Fibroblast of pulmonary artery (primary cell): ENCODE measurements at places on chromosomes 7 and 10.

DNA sequence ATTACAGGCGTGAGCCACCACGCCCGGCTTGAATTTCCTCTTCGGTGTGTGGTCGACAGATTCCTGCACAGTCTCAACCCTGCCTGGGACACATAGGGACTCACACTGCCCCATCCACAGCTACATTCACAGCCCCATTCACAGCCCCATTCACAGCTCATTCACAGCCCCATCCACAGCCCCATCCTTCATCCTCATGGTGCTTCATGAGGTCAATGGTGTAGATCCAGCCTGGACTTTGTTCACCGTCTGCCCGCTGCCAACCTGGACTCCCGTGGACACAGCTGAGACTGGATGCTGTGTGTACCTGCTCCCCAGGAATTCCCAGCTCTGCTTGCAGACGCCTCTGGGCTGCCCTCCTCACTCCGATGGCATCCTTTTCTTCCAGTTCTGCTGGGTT is 5.2 kb downstream of the IDI2 start:
- no peak for DNase-seq

DNA sequence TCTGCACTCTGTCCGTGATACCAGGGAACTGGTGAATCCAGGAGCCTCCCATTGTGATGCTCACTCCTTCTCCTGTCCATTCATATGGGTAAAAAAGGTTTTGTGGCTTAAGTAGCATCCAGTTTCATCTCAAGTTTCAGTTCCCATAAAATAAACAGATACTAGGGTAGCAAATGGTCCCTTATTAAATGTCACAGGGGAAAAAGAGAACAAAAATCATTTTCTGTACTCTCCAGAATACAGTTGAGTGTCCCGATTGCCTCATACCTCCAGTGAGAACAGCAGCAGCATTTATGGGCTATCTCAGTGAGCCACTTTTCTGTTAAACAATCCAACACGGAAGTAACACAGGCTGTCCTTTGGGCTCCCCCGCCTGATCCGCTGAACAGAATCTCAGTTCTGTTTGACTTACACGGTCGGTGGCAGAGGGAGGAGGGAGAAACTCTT is 179.6 kb downstream of the CELF2 start:
- peak; percentile 18 for DNase-seq

DNA sequence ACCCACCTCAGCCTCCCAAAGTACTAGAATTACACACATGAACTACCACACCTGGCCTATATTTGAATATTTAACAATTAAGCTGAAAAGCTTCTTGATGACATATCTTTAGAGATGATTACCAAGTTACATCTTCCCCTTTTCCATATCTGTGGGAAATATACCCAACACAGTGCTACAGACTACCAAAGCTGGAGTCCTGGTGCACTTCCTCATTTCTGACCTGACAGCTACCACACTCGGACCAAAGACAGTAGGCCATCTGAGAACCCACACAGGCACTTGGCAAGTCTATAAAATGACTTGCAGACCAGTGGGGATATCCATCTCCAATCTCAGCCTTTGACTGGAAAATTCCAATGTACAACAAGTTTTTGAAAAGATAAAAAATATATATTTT is 270.4 kb upstream of the KLF14 start:
- no peak for DNase-seq

DNA sequence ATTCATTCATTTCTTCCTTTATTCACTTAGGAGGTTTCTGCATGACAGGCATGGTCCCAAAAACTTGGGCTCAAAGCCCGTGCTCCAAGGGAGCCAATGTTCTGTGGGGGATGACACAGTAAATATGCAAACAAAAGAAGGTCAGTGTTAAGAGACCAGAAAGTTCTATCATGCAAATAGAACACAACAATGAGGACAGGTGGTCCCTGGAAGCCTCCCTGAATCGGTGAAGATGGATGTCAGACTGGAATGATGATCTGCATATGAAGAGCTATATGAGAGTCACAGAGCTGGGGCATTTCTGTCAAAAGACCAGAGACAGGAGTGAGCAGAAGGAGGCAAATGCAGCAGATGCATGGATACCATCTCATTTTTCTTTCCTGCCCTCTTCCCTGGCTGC is 129.0 kb downstream of the ABCA13 start:
- DNase-seq = no peak

DNA sequence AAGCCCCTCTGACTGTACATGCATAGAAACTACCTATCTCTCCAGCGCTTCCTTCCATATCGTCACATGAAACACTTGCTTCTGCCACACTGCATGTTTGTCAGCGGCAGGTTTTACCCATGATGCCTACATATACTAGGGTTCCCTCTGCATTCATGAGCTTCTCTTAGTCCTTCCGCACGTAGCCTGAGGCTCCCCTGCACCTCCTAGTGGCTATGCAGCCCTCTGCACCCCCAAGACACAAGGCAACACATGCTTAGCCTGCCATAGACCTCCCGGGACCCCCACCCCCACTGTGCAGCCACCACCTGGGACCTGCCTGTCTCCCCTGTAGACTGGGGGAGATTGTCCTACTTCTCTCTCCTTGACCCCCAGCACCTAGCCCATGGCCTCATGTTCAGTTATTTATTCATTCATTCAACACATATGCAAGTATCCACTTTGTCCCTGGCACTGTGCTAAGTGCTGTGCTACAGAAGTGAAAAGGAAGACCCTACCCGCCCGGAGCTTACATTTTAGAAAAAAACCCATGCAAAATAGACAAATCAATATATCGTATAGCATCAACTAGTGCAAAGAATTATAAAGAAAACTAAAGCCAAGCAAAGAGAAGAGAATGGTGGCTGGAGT is 23.5 kb downstream of the TMEM273 start:
- peak; percentile 40 for DNase-seq

DNA sequence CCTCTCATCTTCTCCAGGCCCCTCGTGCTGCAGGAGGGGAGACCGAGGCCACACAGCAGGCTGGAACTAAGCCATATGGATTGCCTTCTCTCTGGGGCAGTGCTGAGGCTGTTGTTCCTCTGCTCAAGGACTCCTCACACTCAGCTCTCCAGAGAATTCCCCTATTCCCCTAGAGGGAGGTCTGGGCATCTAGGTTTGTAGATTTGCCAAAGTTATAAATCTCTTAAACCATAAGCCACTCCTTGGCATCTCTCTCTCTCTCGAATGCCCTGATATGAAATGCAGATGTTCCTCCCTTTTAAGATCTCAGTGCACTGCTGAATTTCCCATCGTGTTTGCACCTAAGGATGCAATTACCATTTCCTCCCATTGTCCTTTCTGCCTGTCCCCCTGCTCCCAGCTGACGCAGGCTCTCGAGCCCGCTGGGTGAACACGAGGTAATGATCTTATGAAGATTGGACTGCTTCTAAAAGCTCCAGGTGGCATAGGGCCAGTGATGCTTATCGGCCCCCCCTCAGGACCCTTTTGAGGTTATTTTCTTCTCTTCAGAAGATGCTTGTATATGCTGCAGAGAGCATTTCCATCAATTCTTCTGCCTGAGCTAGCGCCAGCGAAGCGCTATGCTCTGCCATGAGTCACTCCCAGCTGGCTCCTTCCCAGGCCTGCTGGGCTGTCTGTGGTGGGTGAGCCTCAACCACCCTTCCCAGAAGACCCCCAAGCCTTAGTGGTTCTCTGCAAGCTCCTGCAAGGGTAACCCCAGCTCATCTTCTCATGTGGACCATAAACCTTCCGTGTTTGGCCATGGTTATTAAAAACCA is 41.6 kb upstream of the AQP1 start:
- DNase-seq = peak; percentile 25
